GM12865 (cell line): ENCODE measurements at places on chromosomes 7 and 10.

- DNase-seq, result no peak
Observed at GRCh38 chr10:70343712-70344111, 38.7 kb downstream of the LRRC20 start.

DNA sequence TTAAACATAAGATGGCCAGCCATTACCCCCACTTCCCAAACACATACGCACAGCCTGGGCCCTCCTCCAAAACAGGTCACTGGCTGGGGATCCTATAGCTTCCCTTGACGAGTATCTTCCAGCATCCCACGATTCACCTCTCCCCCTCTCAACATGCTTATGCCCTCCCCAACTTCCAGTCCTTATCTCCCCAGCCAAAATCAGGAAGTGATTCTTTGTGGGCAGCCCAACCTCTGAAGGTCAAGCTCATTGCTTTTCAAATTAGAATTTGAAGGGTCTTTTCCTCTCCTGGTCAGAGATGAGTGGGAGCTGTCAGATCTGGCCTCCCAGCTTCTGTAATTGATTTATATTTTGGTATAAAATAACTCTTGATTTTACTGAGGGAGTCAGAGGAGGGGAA is 133.6 kb downstream of the ATXN7L1 start:
- DNase-seq, result no peak

DNA sequence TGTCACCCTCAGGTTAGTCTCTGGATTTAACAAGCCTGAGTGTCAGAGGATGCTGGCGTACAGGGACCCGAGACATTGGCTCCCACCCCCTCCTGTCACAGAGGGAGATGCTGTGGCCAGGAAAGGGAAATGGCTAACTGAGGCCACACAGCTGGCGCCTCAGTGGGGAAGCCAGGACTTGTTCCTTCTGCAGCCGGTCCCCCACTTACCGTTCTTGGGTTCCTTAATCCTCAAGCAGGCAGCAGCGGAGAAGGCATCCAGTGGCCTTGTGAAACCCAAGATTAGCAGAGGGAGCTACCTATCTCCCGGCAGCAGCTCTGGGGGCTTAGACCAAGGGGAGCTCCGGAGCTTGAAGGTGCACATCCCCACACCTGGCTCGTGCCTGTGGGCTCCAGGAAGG is 65.4 kb downstream of the NEURL1 start:
- no peak for DNase-seq

- no peak for DNase-seq
Observed at GRCh38 chr10:86229376-86229775, 137.2 kb downstream of the GRID1 start.

DNA sequence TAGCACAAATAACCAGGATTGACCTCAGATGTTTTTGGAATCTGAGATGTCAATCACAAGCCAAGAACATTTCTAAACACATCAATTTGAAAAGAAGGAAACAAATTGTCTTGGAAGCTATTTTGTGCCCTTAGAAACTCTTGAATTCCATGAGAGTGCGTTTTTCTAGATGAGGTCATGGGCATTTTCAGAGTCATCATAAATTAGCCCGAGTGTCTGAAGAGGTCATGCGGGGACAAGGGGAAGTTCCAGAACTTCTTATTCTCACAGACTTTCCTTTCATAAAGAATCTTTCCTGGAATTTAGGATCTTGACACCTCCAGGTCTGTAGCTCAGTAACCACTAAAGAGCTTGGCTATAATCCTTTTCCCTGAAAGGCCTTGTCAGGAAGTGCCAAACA is 28.2 kb downstream of the IL2RA start:
- no peak for DNase-seq

DNA sequence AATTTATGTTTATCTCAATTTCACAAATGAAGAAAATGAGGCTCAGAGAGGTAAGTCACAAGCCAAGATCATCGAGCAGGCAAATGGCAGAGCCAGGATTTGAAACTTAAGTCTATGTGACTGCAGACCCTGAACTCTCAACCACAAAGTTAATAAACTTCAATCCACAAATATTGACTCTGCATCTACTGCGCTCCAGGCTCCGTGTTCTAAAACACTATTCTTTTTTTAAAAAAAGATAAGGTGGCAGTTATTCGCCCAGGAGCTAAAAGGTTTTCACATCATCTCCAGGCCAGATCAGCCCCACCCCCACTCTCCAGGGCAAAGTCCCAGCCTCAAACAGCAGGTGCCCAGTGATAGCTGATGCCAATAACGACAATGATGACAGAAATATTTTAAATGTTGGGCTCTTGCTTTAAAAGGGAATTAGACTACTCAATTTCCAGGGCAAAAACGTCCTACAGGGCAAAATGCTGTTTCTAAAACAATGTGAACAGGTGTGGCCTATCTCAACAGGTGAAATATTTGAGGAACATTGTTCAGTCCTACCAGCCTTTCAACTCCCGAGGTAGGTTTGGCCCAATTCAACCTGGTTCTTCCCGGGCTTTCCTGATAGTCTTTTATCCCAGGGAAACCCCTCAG is 85.2 kb downstream of the SORBS1 start:
- DNase-seq, result no peak

- no peak for DNase-seq
Observed at GRCh38 chr7:47757921-47758411, 176.1 kb upstream of the TNS3 start.

- no peak for DNase-seq
Observed at GRCh38 chr10:74969093-74969492, 142.4 kb upstream of the SAMD8 start.

DNA sequence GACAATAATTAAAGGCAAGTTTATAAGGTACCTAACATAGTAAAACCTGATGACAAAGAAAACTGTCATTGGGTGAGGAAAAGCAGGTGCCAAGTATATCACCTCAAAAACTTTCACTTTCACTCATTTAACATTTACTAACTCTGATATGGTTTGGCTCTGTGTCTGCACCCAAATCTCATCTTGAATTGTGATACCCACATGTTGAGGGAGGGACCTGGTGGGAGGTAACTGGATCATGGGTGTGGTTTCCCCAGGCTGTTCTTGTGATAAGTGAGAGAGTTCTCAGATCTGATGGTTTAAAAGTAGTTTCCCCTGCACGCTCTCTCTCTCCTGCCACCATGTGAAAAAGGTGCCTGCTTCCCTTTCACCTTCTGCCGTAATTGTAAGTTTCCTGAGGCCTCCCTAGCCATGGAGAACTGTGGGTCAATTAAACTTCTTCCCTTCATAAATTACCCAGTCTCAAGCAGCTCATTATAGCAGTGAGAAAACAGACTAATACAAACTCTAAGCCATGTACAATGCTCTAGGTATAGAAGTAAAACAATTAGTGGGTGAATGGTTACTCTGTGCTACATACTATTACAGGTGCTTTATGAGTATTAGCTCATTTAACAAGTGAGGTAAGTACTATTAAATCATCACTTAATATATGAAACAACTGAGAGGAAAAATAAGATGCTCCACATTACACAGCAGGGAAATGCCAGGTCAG is 199.0 kb downstream of the CHCHD3 start:
- DNase-seq, result peak; percentile 69

GRCh38 chr7:108335269-108335918 is 120.8 kb downstream of the NRCAM start:
- DNase-seq, result no peak

DNA sequence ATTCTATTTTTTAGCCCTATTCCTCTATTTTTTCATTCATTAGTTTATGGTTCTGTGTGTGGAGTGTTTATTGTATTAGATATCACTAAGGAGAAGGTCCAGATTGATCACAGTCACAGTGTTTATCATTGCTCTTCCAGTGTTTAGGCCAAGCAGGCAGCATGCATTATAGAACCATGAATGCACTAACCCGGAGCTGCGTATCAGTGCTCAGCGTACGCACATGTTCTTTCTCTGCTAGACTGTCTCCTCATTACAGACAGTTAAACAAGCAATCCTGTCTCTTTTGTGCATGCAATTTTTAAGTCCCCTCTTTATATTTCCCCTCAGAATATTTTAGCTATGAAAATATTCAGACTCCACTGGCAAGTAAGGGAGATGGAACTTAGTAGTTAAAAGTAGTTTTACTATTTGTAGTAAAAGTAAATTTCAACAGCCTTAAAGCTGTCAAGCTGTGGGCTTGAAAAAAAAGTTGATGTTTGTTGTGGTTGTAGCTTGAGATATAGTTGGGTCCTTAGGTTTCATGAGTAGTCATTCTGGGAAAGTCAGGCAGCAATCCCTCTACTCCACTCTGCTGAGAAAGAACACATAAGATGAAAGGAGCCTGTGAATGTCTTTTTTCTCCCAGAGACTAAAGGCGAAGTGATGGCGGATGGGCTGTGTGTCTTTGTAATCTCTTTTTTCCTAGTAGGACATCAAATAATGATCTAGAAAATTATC is 260.4 kb downstream of the CDK14 start:
- DNase-seq, result peak; percentile 62

DNA sequence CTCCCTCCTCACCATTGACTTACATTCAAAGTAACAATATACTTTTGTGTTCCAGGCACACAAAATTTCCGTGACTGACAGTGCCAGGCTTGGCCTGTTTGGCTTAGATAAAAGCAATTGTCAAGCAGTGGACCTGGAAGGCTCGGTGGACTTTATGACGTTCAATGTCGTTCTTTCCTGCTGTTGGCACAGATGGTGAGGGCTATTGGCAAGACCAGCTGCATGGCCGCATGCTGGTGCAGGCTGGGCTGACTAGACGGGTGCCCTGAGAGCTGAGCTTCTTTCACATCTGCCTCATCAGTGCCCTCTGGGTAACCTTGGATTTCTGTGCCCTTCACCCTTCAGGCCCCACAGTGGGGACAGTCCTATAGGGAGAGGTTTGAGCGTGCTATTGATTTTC is 45.2 kb downstream of the WIPF3 start:
- no peak for DNase-seq

DNA sequence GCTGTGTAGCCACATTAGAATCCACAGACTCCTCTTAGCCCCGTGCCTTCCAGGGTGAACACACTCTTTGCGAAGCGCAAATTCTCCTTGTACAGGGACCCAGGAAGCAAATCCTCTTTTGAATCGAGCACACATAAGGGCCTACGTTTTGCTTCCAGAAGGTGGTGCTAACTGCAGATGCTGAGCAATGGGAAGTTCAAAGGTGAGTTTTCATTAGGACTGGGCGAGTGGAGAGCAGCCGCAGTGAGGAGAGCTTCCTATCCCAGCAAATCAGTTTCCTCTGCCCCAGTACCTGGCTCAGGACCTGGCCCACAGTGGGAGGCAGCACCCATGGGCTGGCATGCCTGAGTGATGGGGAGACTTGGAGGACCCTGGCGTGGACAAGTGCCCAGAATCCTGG is 23.5 kb upstream of the GPR26 start:
- no peak for DNase-seq

DNA sequence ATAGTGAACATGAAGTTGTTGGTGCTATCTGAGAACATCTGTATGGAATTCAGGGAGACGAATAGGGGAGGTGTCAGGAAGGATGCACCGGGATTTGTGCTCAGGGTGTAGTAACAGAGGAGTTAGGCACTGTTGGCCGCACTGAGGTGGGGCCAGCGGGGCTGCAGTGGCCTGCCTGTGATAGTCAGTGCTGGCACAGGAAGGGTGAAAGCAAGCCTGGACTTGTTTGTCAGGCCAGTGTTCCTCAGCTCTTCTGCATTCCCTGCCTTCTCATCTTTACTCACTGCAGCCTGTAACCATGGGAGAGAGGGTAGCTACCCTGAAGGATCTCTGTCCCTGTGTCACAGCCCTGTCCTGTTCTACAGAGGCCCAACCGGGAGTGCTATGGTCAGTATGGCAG is 81.3 kb downstream of the SH2D4B start:
- DNase-seq, result no peak

DNA sequence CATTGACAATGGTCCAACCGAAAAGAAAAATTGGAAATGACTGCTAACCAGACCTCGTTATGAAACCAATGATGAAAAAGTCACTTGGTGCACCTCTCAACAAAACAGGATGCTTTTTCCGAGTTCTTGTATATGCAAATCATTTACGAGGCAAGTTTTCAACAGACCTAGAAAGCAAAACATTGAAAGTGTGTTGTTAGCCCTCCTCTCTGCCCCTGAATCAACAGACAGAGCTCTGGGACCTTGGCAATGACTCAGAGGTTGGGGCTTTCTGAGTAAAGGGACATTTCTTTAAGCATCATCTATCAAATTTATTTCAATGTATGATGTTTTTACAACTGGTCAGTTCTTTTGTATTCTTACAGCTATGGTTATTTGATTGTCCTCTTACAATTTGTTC is 16.3 kb upstream of the DKK1 start:
- DNase-seq, result no peak
